ENCODE measurements at places on chromosomes 4 and X.
A peak's percentile ranks its signal among the peaks of the same experiment; 100 is the strongest.

- DNase-seq, result no peak
Observed at GRCh38 chr4:79178760-79179159, 147.1 kb downstream of the NAA11 start.

GRCh38 chr4:83213640-83214039 lies 71.0 kb downstream of the COQ2 start:
- DNase-seq, result no peak

DNA sequence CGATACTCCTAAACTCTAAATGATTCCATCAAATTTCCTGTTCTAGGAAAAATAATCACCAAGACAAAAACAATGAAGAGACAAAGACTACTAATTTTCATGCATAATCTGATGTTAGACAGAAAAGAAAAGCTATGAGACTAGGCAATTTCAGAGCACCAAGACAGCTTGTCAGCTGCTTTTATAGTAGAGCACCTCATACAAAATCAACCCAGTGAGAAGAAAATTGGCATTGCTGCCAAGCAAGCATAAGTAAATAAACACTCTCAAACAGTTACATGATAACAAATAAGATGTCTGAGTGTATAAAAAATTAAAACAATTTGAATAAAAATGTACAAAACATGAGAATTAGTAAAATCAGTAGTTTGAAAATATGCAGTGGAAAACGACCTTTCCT lies 1544.6 kb downstream of the C4orf33 start:
- DNase-seq, result no peak

DNA sequence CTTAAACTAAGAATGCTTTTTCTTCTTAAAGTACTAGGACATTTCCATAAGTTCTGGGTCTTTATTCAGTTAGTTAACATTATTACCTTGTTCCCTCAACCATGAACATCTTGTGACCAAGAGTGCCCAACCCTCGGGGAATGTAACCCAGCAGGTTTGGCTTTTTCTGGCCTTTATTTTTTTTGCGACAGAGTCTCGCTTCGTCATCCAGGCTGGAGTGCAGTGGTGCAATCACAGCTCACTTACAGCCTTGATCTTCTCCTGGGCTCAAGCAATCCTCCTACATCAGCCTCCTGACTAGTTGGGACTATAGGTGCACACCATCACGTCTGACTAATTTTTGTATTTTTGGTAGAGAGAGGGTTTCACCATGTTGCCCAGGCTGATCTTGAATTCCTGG lies 65.1 kb downstream of the USP11 start:
- DNase-seq, result no peak

- no peak for DNase-seq
Observed at GRCh38 chr4:134200811-134201215, 776 bp downstream of the PABPC4L start.

DNA sequence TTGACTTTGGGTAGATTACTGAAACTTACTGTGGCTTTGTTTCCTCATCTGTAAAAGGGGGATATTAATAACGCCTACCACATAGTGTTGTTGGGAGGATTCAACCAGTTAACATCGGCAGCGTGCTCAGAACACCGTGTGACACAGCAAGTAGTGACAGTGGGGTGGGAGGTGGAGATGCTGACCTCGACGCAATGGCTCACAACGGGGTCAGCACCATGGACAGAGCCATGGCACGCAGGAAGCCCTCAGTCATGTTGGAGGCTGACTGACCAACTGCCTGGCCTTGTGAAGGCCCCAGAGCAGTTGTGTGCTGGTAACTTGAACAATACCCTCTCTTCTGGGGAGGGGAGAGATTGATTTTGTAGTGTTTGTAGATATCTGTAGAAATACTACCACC lies 93.2 kb downstream of the WFS1 start:
- DNase-seq, result no peak

GRCh38 chrX:43880425-43880824 lies 1.8 kb downstream of the MAOB start:
- no peak for DNase-seq

DNA sequence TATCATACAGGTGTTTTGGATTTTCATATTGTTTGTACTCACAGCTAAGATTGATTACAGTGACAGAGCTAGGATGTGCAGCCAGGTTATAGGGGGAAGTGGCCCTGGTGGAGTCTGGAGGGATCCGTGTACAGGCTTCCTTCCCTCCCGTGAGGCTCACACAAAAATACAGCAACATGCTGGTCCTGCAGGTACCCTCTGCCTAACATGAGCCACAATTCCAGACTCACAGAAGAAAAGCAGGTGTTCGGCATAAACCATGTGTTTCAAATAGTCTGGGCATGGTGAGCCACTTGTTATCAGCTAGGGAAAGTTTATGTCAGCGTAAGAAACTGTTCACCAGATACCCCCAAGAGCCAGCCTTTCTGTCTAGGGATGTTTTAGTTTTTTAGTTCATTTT lies 82.9 kb downstream of the HTT start:
- no peak for DNase-seq

DNA sequence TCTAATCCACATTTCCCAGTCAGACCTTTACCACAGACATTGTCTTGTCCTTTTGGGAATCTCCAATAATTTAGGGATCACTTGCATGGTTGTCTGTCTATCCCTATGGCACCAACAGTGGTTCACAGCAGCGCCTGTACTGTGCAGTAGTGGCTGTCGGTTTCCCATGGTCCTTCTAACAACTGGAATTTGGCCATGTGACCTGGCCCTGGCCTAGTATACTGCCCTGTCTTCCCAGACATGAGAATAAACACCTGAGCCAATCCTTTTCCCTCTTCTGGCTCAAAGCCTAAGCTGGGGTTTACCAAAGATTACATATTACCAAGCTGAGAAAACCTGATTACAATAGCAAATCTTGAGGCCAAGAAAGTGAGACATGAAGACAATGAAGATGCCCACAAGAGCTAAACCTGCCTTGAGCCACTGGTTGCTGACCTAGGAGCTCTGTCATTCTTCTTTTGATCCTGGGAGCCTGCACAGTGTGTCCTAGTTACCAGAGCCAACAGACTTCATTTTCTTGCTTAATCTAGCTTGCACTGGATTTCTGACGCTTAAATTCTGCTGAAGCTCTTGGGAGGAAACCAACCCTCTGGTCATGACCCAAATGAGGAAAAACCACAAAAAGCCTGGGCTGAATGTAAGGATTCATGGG lies 92.1 kb downstream of the SCD5 start:
- DNase-seq, result no peak

- no peak for DNase-seq
Observed at GRCh38 chrX:16822723-16823122, 36.5 kb downstream of the TXLNG start.

GRCh38 chr4:2947926-2948325 lies 15.3 kb downstream of the NOP14 start:
- no peak for DNase-seq

GRCh38 chr4:98672583-98673287 lies 14.3 kb upstream of the TSPAN5 start:
- no peak for DNase-seq

DNA sequence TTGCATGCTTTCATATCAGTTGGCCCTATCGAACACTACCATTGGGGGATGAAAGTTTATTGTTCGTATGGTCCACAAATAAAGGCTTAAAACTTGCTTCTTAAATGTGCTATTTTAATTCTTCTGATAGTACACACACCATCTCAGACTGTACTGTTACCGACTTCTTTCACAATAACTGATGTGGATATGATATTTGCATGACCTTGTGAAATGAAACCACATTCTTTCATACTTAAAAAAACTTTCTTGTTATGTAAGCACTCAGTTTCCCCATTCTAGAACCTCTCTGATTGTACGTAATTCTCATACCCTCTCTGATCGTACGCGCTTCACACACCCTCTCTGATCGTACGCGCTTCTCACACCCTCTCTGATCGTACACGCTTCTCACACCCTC lies 12.0 kb upstream of the WDR19 start:
- no peak for DNase-seq

GRCh38 chr4:73446336-73446938 lies 10.4 kb downstream of the AFP start:
- peak; percentile 0 for DNase-seq

- no peak for DNase-seq
Observed at GRCh38 chrX:103061486-103061885, 2.5 kb downstream of the BEX1 start.

- peak; percentile 54 for DNase-seq
Observed at GRCh38 chr4:112234952-112235609, 3.5 kb downstream of the AP1AR start.
